ENCODE measurements at places on chromosomes 4 and X.

DNA sequence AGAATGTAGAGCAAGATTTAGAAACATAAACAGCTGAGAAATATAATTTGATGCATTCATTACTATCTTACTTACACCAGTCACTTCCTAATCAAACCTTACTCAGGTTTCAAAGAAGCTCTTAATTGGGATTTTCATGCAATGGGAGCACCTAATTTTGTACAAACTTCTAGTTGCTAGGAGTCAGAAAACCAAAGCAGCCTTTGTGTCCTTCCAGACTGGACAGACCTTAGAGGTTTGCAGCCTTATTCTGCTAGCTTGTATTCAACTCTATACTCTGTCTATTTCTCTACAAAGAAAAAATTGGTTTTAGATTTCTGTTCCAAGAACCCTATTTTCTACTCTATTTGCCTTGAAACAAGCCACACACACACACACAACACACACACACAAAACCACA is 19.4 kb downstream of the GABRA2 start:
- DNase-seq, result no peak

DNA sequence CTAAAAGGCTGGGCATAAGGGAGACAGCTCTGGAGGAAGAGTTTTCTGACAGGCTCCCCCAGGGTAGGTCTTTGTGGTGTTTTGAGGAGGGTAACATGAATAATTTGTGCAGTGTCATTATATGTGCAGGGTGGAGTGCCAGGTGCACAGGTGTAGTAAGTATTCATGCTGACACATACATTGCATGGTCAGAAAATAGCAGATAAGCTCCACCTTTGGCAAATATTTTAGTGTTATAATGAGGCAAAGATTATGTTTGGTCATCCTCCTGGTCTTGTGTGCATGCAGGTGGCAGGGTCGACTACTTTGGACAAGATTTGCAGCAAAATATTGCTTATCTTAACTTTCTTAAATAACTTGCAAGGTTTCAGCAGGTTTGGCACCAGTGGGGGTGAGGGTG is 910.4 kb upstream of the PCDH10 start:
- DNase-seq, result no peak

DNA sequence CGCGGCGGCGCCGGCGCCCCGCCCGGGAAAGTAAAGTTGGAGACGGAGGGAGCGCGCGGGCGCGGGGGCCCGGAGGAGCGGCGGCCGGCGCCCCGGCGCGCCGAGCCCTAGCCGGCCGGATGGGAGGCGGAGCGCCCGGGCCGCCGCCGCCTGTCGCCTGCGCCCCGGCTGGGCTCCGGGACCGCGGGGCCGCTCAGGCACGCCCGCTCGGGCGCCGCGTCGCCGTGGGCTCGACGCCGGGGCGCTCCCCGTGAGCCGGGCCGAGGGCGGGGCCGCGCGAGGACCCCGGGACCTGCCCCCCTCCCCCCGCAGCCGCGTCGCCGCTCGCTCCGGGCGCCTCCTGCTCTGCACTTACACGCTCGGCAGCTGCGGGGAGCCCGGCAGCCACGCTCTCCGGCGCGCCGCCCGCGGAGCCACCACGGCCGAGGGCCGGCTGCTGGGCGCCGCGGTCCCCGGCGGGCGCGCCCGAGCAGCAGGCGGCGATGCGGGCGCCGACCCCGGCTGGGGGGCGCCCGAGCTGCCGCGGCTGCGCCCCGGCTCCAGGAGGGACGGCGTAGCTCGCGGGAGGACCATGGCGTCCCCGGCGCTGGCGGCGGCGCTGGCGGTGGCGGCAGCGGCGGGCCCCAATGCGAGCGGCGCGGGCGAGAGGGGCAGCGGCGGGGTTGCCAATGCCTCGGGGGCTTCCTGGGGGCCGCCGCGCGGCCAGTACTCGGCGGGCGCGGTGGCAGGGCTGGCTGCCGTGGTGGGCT is at the start of gene ADRA2C:
TSS of gene ADRA2C (plus strand) at position 350 of the 749 bp plus-strand sequence. CDS start at position 572, 222 bp downstream.
- DNase-seq, result no peak

GRCh38 chrX:71612256-71612655 is 6.1 kb downstream of the CXCR3 start:
- DNase-seq, result no peak

DNA sequence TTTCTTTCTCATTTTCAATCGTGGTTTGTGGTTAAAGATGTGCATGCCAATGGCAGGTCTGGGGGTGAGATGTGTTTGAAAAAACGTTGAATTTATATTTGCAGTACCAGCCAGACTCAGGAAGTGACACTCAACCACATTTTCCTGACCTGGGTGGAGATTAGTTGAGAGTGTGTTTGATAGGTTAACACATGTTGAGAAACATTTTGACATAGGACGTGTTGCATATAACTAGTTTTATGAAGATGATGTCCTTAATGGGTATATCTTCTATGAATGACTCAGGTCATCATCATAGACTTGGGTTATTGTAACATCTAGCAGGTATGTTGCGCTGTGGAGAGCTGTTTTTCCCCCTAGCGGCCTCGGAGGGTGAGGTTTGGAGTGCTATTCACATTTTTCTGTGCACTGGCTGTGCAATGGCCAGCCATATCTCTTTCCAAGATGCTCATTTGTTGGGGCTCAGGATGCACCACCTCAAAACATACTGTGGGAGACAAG is 21.7 kb upstream of the CD38 start:
- peak; percentile 88 for DNase-seq

- DNase-seq, result no peak
These were observed 10.6 kb upstream of the CTSO start for GRCh38 chr4:155964016-155964891.

DNA sequence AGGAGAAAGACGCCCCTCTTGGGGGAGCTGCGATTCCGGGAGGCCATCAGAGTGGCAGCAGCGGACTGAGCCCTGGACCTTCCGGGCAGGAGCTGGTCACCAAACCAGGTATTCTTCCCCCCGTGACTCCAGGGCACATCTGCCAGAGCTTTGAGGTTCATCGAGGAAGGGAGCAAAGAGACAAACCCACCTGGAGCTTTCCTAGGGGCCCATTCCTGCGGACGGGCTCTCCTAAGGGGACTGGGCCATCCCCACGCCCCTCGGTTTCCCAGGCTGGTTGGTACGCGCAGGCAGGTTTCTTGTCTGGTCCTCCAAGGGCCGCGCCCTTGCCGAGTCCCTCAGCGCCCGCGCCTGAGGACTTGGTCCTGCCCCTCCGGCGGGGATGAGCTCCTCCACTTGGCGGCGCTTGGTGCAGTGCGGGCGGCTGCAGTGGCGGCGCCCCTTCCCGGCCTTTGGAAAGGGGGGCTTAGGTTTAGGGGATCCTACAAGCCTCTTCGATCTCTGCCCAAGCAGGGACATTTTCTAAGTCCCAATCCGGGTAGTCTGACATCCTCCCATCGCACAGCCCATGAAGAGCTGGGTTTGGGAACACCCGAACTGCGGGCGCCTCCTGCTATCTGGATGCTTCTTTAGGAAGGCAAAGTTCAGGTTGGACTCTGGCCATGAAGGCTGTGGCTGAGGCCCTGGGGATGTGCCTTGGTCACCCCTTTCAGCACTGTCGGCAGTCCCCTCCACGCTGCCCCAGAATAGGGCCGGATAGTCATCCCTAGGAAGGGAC is 538 bp downstream of the STBD1 start:
- no peak for DNase-seq

DNA sequence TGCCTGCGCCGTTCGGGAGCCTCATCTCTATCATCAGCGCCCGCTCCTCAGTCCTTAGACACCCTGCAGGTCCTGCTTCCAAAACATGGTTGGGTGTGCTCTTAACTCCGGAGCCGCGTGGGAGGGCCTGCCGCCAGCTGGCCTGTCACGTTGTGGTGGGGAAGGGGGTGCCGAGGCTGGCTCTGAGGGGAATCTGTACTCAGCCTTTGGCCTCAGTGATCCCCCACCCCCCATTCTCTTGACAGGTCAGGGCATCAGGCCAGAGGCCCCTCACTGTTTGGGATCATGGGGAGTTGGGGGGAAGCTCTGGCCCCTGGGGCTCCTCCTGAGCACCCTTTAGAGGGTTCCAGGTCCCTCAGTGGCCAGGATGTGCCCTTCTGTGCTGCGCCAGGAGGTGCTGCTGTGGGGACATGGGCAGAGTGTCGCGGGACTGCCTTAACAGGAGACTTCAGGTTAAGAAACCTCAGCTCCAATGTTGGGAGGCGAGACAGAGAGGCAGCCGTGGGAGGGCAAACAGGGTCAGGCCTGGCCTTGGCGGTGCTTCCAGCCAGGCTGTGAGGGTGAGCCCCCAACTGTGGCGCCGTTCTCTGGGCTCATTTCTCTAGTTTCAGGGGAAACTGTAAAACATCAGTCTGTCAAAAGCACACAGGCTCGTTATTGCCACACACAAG is 33.5 kb downstream of the TRMT44 start:
- DNase-seq, result no peak

DNA sequence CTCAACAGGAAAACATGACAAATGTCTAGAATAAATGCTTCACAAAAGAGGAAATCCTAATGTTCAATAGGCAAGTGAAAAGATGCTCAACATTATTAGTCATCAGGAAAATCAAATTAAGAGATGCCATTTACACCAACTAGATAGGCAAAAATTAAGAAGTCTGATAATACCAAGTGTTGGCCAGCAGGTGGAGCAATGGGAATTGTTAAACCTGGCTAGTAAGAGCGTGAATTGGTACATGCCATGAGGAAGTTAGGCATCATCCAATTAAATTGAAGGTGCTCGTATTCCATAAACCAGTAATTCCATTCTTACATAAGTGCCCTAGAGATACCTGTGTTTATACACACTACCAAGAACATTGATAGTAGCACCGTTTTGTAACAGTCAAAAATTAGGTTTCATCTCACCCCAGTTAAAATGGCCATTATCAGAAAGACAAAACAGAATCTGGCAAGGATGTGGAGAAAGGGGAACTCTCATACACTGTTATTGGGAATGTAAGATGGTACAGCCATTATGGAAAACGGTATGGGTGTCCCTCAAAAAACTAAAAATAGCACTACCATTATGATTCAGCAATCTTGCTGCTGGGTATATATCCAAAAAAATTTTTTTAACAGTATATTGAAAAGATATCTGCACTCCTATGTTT is 14.0 kb upstream of the ZCCHC18 start:
- peak; percentile 74 for DNase-seq

DNA sequence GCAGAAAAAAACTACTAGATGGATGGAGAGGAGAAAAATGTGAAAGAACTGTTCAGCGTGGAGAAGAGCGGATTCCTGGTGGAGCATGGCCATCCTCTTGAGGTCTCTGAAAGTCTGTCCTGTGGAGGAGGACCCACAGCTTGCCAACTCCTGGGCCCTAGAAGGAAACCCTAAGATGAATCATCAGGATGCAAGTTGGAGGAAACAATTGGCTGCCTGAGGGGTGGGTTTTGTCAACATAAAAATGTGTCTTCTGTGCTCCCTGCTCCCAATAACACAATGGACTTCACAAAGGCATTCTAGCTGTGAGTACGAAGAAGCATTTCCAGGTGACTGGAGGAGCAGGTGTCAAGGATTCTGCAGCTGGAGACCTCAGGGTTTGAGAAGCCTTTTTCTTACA is 37.2 kb downstream of the CNGA2 start:
- DNase-seq, result no peak

DNA sequence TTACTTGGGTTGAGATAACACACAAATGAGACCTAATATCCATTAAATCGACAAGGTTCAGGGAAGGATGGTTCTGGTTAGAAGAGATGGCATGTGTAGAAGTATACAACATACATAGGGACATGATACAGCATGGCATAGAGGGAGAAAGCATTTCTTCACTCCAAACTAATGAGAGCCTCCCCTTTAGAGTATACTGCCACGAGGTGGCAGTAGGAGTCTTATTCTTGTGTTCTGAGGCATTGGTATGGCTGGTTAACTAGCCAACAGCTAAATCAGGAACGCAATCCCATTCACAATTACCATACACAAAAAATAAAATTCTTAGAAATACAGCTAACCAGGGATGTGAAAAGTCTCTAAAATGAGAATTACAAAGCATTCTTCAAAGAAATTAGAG is 29.1 kb upstream of the TRO start:
- DNase-seq, result peak; percentile 50

DNA sequence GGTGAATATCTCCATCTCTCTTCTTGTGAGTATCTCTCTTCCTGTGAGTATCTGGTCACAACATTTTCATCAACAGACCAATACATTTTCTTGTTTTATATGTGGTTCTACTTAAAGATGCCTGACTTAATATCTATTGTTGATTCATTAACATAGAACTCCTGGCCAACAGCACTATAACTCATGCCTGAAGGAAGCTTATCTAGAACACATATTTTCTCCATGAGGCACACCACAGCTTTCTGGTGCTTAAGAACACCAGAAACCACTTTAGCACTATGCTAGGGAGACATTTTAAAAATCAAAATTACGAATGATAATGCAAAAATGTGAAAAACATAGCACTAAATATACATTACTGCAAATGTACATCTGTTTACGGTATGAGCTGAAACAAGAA is 190.4 kb downstream of the GABRB1 start:
- DNase-seq, result no peak

DNA sequence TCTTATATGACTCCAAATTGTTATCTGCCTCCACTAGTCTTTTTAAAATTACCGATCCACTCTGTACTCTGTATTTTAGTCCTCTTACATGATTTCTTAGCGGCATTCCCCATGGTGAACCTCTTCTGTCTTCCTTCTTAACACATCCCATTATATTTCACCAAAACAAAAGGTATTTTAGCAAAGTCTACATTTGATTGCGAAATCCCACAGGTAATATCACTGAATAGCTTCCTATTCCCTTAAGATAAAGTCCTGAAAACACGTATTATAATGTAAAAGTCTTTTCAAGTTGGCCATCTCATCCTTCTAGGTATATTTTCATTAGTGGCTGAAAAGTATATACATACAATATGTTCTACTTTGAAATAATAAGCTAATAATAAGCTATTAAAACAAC is 2016.0 kb upstream of the IGFBP7 start:
- DNase-seq, result no peak

Measured in CD4-positive, alpha-beta T cell treated with Interleukin-4 for 1 hour (primary cell).